ENCODE measurements at places on chromosomes 11 and 22.

GRCh38 chr22:42490243-42490832, 29.3 kb downstream of the RRP7A start:
- no peaks in the 10 kb centered on the region for H3K36me3 ChIP-seq

DNA sequence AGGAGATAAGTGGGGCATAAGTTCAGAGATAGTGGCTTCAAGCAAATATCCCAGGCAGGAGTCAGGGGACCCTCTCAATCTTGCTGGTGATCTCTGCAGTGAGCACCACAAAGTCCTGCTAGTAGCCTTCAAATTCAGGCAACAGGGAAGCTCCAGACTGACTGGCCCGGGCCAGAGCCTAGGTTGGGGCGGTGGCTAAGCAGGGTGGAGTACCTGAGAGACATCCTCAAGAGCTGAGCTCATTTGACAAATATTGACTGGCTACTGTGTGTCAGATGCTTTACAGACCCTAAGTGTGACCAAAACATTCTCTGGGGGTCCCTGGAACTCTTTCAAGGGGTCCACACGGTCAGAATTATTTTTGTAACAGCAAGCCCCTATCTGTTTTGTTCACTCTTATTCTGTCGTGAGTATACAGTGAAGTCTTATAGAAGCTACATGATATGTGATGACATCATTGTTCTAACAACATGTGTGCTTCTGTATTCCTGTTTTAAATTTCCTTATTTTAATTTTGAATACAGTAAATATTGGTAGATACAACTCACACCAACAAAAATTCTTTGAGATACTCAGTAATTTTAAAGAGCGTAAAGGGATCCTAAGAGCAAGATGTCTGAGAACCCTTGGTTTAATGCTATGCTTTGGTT, 71.6 kb downstream of the APIP start:
- H3K4me3 ChIP-seq, result no peak overlapping the region
- H3K36me3 ChIP-seq, result no peaks in the 10 kb centered on the region
- no peaks in the 10 kb centered on the region for H3K27me3 ChIP-seq
- H3K27ac ChIP-seq, result no peak overlapping the region
- H3K4me1 ChIP-seq, result no peaks in the 10 kb centered on the region

DNA sequence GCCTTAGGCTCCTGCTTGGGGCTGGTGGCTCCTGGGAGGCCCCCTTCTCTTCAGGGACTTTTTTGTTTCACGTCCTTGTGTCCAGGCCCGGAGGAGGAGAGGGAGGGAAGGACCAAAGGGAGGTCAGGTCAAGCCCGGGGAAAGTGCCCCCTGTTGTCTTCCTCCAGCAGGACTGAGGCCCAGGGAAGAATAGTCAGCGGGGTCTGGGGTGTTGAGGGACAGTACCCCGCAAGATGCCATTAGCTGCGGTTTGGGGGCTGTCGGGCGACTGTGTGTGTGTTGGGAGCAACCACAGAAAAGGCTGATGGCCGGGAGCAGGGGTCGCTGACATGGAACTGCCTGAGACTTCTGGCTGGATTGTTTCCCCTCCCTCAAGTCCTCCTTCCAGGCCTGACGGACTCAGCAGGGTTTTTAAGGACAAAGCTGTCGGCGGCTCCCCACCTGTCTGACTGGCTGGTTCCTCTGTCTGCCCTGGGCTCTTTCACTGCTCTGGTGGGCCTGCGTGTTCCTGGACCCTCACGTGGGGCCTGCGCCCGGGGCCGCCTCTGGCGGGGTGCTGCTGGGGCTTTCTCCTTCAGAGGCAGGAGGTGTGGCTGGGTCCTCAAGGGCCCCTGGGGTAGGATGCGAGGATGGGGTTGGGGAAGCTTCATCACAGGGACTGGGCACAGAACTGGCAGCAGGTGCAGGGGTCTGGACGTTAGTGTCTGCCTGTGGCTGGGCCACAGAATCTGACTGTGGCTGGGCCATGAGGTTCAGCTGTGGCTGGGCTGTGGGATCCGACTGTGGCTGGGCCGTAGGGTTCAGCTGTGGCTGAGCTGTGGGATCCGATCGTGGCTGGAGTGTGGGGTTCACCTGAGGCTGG, 1.5 kb downstream of the GPR152 start:
- peaks cover 35% of the 10 kb centered on the region for H3K4me1 ChIP-seq
- no peak overlapping the region for H3K4me3 ChIP-seq
- no peaks in the 10 kb centered on the region for H3K27me3 ChIP-seq
- no peak for DNase-seq

- no peaks in the 10 kb centered on the region for H3K36me3 ChIP-seq
- H3K4me1 ChIP-seq, result no peaks in the 10 kb centered on the region
- DNase-seq, result no peak
- H3K27ac ChIP-seq, result no peak overlapping the region
- no peak overlapping the region for H3K4me3 ChIP-seq
Measured at GRCh38 chr11:45662665-45663485, 2.5 kb downstream of the CHST1 start.

DNA sequence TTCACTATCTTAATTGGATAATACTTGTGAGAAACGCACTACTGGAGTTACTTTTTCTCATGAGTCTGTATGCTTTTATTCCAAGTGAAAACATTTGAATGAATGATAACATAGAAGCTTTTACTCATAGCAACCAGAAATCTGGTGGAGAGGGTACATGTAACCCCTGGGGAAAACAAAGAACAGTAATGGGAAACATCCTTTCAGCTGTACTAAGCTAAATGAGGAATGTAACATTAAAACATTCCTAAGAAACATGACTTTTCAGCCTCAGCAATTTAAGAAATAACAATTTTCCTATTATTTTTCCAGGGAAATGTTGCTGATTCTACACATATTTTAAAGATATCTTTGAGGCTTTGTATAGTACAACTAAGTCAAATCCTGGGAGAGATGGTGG, 97.2 kb upstream of the CEP126 start:
- no peak overlapping the region for H3K4me3 ChIP-seq
- H3K27me3 ChIP-seq, result no peaks in the 10 kb centered on the region
- no peak for DNase-seq
- H3K27ac ChIP-seq, result no peak overlapping the region

- no peak overlapping the region for H3K4me3 ChIP-seq
- peaks cover 71% of the 10 kb centered on the region for H3K4me1 ChIP-seq
- no peaks in the 10 kb centered on the region for H3K36me3 ChIP-seq
- H3K27ac ChIP-seq, result no peak overlapping the region
Measured at GRCh38 chr22:40113696-40114095, 64.0 kb upstream of the TNRC6B start.

GRCh38 chr11:120178561-120179056, 32.2 kb upstream of the OAF start:
- no peak for DNase-seq
- no peaks in the 10 kb centered on the region for H3K4me1 ChIP-seq
- no peaks in the 10 kb centered on the region for H3K36me3 ChIP-seq
- H3K27ac ChIP-seq, result no peak overlapping the region
- H3K27me3 ChIP-seq, result no peaks in the 10 kb centered on the region

GRCh38 chr11:29251738-29252137, 765.1 kb downstream of the KCNA4 start:
- DNase-seq, result no peak
- no peak overlapping the region for H3K4me3 ChIP-seq
- no peaks in the 10 kb centered on the region for H3K27me3 ChIP-seq
- no peak overlapping the region for H3K27ac ChIP-seq
- H3K4me1 ChIP-seq, result no peaks in the 10 kb centered on the region
- H3K36me3 ChIP-seq, result no peaks in the 10 kb centered on the region

DNA sequence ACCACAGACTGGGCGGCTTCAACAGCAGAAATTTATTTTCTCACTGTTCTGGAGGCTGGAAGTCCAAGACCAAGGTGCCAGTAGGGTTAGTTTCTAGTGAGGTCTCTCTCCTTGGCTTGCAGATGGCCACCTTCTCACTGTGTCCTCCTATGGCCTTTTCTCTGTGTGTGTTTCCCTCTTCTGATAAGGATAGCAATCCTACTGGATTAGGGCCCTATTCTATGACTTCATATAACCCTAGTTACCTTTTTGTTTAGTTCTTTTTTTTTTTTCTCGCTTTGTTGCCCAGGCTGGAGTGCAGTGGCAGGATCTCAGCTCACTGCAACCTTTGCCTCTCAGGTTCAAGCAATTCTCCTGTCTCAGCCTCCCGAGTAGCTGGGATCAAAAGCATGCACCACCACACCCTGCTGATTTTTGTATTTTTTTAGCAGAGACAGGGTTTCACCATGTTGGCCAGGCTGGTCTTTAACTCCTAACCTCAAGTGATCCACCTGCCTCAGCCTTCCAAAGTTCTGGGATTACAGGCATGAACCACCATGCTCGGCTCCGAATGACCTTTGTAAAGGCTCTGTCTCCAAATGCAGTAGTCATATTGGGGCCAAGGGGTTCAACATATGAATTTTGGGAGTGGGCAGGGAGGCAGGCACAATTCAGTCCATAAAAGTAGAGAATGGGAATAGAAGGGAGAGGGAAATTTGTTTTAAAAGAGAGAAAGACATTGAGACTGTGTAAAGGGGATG, 25.5 kb upstream of the NNMT start:
- DNase-seq, result no peak
- H3K4me3 ChIP-seq, result no peak overlapping the region
- H3K4me1 ChIP-seq, result no peaks in the 10 kb centered on the region
- no peak overlapping the region for H3K27ac ChIP-seq

GRCh38 chr22:47030881-47031627, 268.6 kb downstream of the TBC1D22A start:
- H3K4me3 ChIP-seq, result no peak overlapping the region
- H3K27ac ChIP-seq, result no peak overlapping the region
- DNase-seq, result no peak
- no peaks in the 10 kb centered on the region for H3K4me1 ChIP-seq

GRCh38 chr22:19909350-19910179, 32.0 kb upstream of the COMT start:
- H3K36me3 ChIP-seq, result peaks cover 36% of the 10 kb centered on the region
- H3K4me1 ChIP-seq, result peaks cover 8% of the 10 kb centered on the region
- H3K27ac ChIP-seq, result no peak overlapping the region
- DNase-seq, result peak; percentile 61

- H3K27ac ChIP-seq, result no peak overlapping the region
- no peaks in the 10 kb centered on the region for H3K4me1 ChIP-seq
- DNase-seq, result no peak
- H3K36me3 ChIP-seq, result no peaks in the 10 kb centered on the region
- no peak overlapping the region for H3K4me3 ChIP-seq
- no peaks in the 10 kb centered on the region for H3K27me3 ChIP-seq
Measured at GRCh38 chr11:105399511-105399910, 210.4 kb upstream of the GRIA4 start.

- H3K27ac ChIP-seq, result no peak overlapping the region
- DNase-seq, result no peak
- no peaks in the 10 kb centered on the region for H3K4me1 ChIP-seq
- H3K4me3 ChIP-seq, result no peak overlapping the region
- no peaks in the 10 kb centered on the region for H3K27me3 ChIP-seq
Measured at GRCh38 chr22:43550024-43550620, 138.3 kb downstream of the MPPED1 start.

DNA sequence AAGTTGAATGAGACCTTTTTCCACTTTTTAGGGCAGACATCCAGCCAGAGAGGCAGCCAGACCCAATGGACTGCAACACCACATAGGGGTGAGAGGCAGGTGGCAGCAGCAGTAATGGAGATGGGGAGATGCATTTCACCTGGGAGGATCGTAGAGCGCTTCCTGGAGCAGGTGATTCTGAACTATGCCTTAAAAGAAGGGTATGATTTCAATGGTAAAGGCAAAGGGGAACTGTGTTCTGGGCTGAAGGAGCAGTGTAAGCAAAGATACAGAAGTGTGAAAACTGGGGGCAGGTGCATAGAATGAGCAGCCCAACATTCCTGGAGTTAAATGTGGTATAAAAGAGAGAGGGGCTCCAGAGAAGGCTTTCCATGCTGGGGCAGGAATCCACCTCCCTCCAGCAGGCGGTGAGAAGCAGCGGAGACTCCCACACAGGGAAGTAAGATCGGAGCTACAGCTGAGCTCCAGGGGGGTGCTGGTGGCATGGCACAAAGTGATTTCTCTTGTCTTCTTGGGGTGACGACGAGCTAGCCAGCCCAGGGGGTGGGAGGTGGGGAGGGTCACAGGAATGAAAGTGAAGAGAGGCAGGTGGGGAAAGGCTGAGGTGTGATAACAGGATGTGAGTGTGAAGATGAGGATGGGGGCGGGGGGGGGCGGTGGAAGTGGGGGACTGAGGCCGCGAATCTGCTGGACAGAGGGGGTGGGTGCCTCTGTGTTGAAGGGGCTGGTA, 4.3 kb upstream of the SERHL2 start:
- H3K36me3 ChIP-seq, result no peaks in the 10 kb centered on the region
- no peaks in the 10 kb centered on the region for H3K27me3 ChIP-seq
- peaks cover 4% of the 10 kb centered on the region for H3K4me1 ChIP-seq
- H3K27ac ChIP-seq, result no peak overlapping the region

DNA sequence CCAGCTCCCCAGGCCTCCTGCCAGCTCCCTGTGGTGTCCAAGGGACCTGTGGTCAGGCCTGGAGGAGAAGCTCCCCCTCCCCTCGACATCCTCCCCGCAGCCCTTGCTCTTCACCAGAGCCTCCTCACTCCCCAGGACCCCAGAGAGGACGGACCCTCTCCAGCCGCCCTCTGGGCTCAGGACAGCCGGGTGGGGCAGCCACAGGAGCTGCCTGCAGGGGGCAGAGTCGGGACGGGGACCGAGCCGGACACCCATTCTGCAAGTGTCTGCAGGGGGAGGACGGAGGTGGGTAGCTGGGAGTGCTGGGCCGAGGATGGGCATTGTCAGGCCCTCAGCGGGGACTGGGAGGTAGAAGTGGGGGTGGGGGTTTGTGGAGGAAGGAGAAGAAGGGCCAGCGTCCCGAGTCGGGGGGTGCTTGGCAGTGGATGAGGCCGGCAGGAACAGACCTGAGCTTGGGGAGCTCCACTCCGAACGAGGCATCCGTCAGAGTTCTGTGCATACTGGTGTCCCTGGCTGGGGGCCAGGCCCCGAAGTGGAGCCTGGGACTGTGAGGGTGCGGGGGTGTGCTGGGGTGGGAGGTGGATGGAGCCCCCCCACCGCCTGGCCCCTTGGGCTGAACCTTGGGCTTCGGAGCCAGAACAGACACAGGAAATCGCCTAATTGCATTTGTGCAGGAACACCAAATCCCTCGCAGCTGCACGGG, 15.2 kb downstream of the PRR33 start:
- H3K27me3 ChIP-seq, result no peaks in the 10 kb centered on the region
- H3K4me1 ChIP-seq, result peaks cover 10% of the 10 kb centered on the region
- DNase-seq, result no peak
- no peak overlapping the region for H3K4me3 ChIP-seq

DNA sequence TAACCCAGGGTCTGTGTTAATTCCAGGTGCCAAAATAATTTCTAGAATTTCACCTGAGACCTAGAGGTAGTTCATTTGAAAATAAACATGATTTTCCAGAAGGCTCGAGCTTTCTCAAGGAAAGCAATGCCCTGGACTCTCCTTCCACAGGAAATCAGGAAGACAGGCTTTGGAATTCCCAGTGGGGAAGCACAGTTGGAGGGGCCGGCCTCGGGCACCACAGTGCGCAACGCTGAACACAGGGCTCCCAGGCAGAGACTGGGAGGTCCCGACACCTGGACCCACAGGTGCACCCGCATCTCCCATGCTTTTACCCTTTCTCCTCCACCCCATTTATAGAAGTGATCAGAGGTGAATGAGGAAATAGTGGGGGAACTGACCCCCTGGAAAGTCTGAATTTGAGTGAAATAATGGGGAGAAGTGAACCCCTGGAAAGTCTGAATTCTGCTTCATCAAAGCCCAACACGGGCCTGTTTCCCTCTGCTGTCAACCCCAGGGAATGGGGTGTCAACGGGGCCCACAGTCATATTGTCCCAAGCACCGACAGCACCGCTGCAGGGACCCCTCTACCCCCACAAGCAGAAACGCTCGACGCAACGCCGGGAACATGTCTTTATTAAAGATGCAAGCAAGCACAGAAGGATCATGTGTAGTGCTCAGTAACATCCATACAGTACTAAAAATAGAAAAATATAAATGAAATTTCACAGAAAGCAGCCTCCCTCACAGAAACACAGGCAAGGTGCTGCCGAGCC, 12.0 kb upstream of the EFCAB6 start:
- no peaks in the 10 kb centered on the region for H3K27me3 ChIP-seq
- no peak overlapping the region for H3K27ac ChIP-seq
- no peak overlapping the region for H3K4me3 ChIP-seq
- H3K4me1 ChIP-seq, result no peaks in the 10 kb centered on the region
- DNase-seq, result no peak
- no peaks in the 10 kb centered on the region for H3K36me3 ChIP-seq

Data from naive thymus-derived CD4-positive, alpha-beta T cell (primary cell).